Muscle of leg (tissue), 16 donors: ENCODE measurements at places on chromosomes 7 and 10. TPM values are rescaled to one million over a fixed set of nuclear protein-coding genes. Genes with fewer than 3 reads are reported as not detected.
A peak's percentile ranks its signal among the peaks of the same experiment; 100 is the strongest.

The PEX1 gene
- total RNA-seq = 19.8 TPM

The PRF1 gene
- 0.53 TPM for total RNA-seq

The TPK1 gene
- 4.6 TPM for total RNA-seq

The CEP55 gene
- total RNA-seq = 7.0 TPM

The AOC1 gene
- total RNA-seq = 0.04 TPM

DNA sequence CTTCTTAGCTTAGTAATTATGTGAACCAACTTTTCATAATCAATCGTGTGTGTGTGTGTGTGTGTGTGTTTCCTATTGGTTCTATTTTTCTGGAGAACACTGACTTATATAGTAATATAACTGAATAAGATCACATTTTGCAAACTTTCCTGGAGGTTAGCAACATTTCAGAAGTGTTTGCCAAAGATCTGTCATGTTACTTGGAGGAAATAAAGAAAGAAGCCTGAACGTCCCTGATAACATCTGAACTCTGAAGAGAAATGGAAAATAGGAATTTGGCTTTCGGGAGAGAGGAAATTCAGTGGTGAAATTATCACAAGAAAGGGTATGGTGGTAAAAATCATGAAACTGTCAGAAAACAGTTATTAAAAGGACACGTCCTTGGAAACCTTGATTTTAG lies 984.4 kb upstream of the AUTS2 start:
- no peaks in the 10 kb centered on the region for H3K4me1 ChIP-seq
- DNase-seq = no peak
- H3K36me3 ChIP-seq = no peaks in the 10 kb centered on the region
- H3K27ac ChIP-seq = no peak overlapping the region
- no peaks in the 10 kb centered on the region for H3K27me3 ChIP-seq

- H3K4me3 ChIP-seq = no peak overlapping the region
- no peaks in the 10 kb centered on the region for H3K36me3 ChIP-seq
- H3K27ac ChIP-seq = peak overlapping the region; percentile 48
- H3K4me1 ChIP-seq = peaks cover 19% of the 10 kb centered on the region
These were observed 57.3 kb upstream of the ZEB1 start for GRCh38 chr10:31261511-31262311.

DNA sequence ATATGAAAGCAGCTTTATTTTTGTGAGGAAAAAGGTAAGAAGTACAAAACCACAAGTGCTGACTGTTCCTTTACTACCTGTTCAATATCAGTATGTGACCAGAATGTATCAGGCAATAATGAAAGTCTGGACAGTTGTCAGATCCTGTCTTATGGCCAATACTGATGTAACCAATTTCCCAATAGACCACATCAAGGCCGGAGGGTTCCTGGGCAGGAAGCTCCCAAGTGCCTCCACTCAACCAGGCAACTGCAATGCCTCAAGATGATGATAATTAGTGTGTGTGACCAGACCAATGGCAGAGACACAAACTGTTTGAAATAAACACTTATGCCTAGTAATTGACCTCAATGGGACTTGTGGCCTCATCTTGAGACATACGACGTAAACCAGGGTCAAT lies 149.4 kb upstream of the ASAH2 start:
- H3K27ac ChIP-seq = no peak overlapping the region
- H3K36me3 ChIP-seq = no peaks in the 10 kb centered on the region
- no peak overlapping the region for H3K4me3 ChIP-seq
- H3K4me1 ChIP-seq = no peaks in the 10 kb centered on the region

GRCh38 chr10:4514445-4515108 lies 311.4 kb upstream of the AKR1E2 start:
- H3K4me1 ChIP-seq = peaks cover 9% of the 10 kb centered on the region
- H3K27me3 ChIP-seq = no peaks in the 10 kb centered on the region

GRCh38 chr7:128934361-128935341 lies 3.1 kb upstream of the IRF5 start:
- H3K27ac ChIP-seq = no peak overlapping the region
- H3K36me3 ChIP-seq = no peaks in the 10 kb centered on the region
- DNase-seq = no peak
- peaks cover 50% of the 10 kb centered on the region for H3K27me3 ChIP-seq
- H3K4me1 ChIP-seq = peaks cover 28% of the 10 kb centered on the region
